ENCODE measurements at places on chromosomes 13 and 19.

DNA sequence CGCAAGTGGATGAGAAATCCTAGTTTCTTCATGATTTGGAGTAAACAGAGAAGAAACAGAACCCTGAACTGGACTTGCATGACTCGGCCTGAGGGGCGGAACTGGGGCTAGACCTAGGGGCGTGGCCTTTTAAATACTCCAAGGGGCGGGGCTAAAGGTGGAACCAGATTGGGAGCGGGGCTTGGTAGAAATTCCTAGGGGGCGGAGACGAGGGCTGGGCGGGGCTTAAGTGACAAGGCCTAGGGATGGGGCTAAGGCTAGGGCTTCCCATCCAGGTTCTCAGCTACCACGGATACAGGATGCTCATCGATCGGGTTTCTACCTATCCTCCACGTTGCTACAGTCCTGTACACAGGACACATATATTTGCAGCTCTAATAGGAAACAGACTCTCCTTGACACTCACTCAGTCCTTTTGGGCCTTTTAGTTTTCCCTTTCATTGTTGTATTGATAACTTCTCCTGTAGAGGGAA, 372 bp upstream of the ZNF699 start:
- DNase-seq, result no peak

DNA sequence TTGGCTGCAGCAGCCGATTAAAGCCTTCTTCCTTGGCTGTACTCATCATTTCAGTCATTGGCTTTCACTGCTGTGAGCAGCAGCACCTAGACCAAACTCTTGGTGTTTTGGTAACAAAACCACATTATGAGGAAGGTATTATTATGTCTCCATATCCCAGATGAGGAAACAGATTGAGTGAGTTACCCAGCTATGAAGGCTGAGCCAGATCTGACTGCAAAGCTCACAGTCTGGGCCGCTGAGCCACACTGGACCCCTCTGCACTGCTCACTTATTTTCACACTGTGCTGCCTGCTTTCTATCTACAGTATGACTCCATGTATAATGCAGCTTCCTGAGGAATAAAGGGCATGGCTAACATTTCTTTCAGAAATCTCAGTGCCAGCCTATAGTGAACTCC, 24.5 kb downstream of the CRYL1 start:
- no peak for DNase-seq

DNA sequence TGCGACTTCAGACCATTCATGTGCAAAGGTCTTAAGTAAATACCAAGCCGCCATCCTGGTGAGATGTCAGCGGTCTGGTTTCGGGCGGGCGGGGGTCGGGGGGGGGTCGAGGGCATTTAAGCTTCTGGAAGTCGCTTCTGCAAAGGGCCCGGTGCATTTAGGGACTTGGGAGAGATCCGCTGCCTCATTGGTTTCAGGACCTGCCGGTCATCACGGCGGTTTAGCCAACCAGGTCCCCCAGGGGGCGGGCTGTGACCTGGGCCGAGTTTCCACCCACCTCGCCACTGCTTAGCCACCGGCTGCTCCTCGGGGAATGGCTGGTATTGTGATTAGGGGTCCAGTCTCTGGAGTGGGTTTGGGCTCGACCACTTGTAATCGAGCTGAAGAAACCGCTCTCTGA, 7.8 kb downstream of the ANKLE1 start:
- peak; percentile 86 for DNase-seq

DNA sequence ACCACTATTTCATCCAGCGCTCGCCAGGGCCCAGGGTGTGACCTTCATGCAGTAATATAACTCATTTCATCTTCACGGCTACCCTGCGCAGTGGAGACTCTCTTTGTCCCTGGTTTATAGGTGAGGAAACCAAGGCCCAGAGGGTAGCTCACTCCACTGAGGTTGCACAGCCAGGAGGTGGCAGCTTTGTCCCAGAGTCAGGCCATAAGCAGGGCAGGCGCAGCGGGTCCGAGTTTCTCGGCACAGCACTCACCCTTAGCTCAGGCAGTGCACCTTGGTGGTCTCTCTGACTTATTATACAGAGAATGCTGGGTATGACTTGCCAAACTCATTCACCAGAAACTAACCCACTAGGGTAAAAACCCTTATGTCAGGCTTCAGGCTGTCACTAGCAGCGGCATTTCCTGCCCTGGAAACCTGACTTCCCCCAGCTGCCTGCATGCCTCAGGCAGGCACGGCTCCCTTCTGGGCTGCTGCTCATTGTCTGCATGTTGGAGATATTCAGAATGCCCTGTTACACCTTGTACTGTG, 24.5 kb downstream of the PPP5C start:
- DNase-seq, result no peak

All from iPS DF 19.7 (cell line).